ENCODE measurements at places on chromosomes 4 and X. TPM values are rescaled to one million over a fixed set of nuclear protein-coding genes. Genes with fewer than 3 reads are reported as not detected.

Gene MAGEA11
- 0.10 TPM for total RNA-seq

Gene TMPRSS11B
- total RNA-seq: not detected

DNA sequence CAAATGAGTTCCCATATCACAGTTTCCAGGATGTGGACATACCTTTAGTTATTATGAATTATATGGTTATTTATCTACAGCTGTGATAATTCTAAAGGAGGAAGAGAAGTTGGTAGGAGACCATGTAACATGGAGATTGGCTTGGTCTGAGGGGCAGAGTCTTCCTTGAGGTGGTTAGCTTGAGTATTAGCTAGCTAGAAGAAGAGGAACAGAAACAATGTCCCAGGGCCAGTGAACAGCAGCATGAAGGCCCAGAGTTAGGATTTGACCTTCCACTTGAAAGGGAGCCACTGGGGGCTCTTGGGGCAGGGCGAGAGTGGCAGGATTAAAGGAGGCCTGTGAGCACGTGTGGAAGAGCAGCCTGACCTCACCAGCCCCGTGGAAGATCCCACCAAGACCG lies 5.6 kb upstream of the JAKMIP1 start:
- DNase-seq: no peak

Gene CHRDL1
- 34.7 TPM for total RNA-seq

DNA sequence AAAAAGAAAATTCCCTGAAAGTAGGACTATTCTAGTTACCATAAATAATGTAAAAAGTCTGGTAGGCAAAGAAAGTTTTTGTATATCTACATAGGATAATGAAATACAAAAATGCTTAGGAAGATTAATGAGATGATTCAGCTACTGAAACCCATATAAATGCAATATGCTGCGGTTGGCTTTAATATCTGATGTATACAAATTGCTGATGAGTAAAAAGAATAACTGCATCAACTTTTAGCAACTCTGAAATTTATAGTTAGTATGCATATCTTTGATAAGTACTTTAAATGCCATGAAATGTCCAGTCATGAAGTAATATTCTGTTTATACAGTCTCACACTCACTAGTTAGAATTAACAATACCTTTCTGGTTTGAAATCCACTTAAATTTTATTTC lies 404.8 kb downstream of the TLL1 start:
- DNase-seq: no peak

DNA sequence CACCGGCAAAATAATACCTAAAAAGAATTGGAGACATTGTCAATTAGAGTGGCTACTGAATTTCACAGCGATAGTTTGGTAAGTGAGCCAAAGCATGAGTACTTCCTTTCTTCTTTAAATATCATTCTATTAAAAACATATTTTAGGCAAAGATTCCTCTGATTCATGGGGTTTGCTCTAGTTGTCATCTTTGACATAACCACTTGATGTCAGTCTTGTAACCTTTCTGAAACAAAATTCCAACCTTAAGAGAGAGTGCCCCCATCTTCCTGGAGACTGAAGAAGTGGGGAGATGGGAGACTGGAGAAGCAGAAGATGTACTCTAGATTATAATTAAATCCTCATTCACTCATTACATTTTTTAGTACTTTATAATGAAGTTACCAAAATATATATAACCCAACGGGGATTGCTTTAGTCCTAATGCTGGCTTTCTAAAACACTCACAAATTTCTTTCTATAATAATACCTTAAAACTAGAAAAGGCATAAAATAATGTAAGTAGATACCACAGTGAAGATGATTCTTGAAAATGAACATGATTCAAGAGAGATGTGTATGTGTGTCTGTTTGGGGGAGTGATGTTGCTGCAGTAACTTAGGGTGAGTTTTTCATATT lies 96.4 kb downstream of the EMCN start:
- no peak for DNase-seq

- no peak for DNase-seq
Observed at GRCh38 chr4:158996669-158997074, 106.2 kb upstream of the RAPGEF2 start.

- no peak for DNase-seq
Observed at GRCh38 chr4:1490011-1490653, 83.9 kb upstream of the NKX1-1 start.

Gene PABPC5
- 1.6 TPM for total RNA-seq

- peak; percentile 53 for DNase-seq
Observed at GRCh38 chrX:9566150-9566621, 101.3 kb downstream of the TBL1X start.

Gene ADGRL3
- total RNA-seq: 17.9 TPM

- no peak for DNase-seq
Observed at GRCh38 chr4:180234730-180235129, 2008.5 kb upstream of the TENM3 start.

All from ureter (tissue), 1 donor.